ENCODE measurements at places on chromosomes 7 and 10.
A peak's percentile ranks its signal among the peaks of the same experiment; 100 is the strongest.

DNA sequence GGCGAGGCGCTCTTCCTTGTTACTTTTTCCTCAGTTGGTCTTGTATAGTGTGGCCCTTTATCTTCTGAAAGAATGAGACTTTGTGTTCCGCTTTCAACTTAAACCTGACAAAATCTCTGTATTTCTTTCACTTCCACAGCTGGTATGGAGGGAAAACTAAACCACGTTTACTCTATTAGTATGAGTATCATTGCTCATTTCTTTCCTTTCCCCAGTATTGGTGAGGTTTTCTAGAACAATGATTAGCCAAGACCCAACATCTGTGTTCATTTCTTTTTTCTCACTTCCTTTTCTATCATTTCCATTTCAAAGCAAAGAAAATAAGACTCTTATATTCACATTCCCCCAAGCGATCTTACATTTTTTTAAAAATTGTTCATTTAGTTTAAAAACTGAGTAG lies 165.3 kb downstream of the PAXIP1 start:
- DNase-seq, result no peak

GRCh38 chr10:70981171-70981836 lies 92.9 kb upstream of the PCBD1 start:
- DNase-seq, result no peak

DNA sequence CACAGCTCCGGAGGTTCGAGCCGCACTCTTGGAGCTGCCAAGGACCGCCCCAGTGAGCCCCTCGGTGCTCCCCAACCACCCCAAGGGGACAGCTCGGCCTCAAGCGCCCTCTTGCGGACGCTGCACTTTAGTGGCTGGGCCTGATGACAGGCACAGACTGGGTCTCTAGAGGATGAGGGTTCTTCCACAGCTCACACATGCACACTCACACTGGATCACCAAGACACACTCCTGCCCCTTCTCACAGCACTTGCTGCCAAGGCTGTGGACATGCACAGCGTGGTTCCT lies 2.1 kb downstream of the RET start:
- DNase-seq, result no peak

DNA sequence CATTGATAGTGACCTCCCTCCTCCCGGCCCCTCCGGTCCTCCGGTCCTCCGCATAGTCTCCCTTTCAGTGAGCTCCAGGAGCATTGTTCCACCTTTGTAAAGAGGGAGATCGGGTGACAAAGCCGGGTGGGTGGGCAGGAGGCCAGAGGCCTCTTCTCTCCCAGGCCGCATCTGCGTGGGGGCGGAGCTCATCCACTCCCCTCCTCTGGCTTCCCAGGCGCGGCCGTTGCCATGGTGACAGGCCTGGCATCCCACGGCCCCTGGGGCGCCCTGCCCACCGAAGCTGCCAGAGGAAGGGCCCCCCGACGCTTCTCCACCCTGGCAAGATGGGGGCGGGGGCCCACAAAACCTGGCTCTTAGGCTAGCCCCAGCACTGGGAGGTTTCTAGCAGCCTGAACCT lies 4.4 kb upstream of the FZD9 start:
- no peak for DNase-seq

DNA sequence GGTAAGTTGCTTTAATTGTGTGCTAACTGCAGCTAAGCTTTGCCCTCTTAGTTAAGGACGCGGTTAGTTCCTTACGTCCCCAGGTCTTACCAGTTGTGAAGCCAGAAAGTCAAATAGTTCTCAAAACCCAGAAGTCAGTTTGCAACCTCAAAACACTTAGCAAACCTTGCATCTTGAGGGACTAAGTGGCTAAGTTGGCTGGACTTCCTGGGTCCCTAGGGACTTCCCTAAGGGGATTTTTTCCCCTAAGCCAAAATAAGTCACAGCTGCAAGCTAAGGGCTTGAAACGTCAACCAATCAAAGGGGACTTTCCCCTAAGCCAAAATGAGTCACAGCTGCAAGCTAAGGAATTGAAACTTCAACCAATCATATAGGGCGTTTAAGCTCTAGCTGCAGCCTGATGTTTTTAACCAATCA lies 36.2 kb upstream of the HECW1 start:
- DNase-seq, result no peak

GRCh38 chr10:35372329-35372728 lies 36.0 kb downstream of the CCNY start:
- peak; percentile 70 for DNase-seq

DNA sequence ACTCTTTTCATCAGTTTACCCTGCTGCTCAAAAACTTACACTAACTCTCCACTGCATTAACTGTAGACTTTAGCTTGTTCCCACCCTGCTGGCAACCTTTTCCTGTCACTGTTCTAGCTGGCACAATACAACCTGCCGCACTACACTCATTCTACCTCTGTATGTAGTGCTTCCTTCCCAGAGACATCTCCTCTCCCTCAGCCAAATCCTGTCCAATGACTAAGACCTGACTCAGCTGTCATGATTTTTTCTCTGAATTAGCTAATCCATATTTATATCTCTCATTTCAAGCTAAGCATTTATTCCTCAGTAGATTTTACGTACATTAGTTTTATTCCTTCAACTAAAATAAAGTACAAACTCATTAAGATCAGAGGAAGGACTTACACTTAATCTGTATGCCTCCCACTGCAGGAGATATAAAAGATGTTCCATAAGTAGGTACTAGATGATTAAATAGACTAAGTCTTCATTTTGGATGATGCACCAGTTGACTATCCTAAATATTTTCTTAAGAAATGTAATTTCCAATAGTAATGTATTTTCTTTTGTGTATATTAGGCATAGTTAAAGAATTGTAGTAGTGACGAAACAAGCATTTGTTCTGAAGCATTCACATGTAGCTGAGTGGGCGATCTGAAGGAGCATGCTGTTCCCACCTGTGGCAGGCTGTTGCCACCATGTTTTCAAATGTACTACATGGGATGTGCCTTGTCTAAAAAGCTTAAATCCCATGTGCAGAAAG lies 189.1 kb downstream of the SKAP2 start:
- DNase-seq, result no peak

DNA sequence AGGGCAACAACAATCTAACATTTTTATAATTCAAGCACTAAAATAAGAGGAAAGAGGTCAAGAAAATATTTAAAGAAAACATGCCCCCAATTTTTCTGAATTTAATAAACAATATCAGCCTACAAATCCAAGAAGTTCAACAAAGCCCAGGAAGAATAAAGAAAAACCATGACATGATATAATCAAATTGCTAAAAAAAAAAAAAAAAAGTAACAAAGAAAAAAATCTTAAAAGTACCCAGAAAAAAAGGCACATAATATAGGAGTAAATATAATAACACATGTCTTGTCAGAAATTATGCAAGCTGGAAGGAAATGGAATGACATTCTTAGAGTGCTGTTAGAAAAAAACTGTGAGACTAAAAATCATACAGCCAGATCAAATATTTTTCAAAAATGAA lies 151.4 kb downstream of the IMMP2L start:
- no peak for DNase-seq

GRCh38 chr7:107080099-107080505 lies 35.6 kb downstream of the PRKAR2B start:
- no peak for DNase-seq

GRCh38 chr10:120732643-120733313 lies 118.4 kb upstream of the WDR11 start:
- DNase-seq, result no peak

GRCh38 chr7:91569728-91570457 lies 305.7 kb downstream of the FZD1 start:
- no peak for DNase-seq

- DNase-seq, result no peak
Measured at GRCh38 chr10:85212526-85212925, 884.1 kb downstream of the CCSER2 start.
